ENCODE measurements at places on chromosomes 13 and 19.

DNA sequence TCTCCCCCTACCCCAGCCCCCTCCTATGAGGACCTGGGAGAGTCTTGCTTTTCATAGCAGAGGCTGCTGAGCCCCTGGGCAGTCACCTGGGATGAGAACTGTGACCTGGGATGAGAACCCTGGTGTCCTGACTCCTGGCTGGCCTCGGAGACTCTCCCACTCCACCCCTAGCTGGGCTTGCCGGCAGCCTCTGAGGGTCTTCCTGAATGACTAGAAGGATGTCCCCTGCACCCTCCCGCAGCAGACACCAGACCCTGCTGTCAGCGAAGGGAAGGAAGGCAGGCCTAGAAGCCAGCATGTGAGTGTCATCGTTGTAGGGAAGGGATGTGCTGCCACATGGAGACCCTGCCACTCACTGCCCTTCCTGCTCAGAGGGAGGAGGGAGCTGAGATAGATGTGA, 203.4 kb upstream of the ZNF536 start:
- no peak for DNase-seq

DNA sequence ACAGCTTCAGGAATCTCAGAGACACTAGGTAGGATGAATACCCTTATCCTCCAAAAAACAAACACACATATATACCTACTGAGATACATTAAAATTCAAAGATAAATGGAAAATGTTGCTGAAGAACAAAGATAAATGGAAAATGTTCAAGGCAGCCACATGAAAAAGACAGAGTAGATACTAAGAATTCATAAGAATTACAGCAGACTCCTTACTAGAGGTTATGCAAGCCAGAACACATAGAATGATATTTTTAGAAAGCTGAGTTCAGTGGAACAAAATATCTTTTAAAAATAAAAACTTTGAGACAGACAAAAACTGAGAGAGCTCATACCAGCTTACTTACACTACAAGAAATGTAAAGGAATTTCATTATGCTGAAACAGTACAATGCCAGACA, 35.6 kb downstream of the UCHL3 start:
- no peak for DNase-seq

GRCh38 chr13:23956106-23956505, 58.8 kb upstream of the C1QTNF9B start:
- DNase-seq: peak; percentile 67

GRCh38 chr13:23899555-23899954, 2.3 kb upstream of the C1QTNF9B start:
- DNase-seq: peak; percentile 66

DNA sequence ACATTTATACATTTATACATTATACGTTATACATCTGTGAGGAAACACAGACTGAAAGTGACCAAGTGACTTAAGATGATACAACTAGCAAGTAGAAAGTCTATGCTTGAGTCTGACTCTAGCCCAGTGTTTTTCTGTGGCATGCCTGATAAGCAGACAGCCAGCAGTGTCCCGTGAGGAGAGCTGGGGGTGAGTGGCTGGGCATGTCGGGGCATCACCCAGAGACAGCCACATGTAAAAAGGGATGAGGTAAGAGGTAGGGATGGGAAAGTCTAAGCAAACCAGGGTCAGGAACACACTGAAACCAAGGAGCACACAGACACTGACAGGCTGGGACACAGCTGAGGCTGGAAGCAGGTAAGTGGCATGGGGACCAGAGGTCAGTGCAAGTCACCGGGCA, 333.2 kb downstream of the FOXO1 start:
- DNase-seq: no peak

DNA sequence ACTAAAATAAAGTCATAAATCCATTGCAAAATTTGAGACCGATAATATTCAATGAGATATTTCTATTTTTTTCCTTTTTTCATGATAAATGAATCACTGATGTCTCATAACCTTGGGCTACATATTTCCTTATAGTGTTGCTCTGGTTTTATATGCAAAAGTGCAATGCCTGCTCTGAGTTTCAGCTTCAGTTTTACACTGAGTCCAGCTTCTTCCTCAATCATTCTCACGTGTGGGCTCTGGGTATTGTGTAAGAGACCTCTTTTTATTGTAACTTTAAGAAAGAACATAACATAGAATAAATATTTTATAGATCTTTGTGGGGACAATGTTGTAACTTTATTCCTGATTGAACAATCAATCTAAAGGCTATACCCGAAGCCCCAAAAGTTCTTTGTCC, 280.2 kb upstream of the EDNRB start:
- DNase-seq: no peak

DNA sequence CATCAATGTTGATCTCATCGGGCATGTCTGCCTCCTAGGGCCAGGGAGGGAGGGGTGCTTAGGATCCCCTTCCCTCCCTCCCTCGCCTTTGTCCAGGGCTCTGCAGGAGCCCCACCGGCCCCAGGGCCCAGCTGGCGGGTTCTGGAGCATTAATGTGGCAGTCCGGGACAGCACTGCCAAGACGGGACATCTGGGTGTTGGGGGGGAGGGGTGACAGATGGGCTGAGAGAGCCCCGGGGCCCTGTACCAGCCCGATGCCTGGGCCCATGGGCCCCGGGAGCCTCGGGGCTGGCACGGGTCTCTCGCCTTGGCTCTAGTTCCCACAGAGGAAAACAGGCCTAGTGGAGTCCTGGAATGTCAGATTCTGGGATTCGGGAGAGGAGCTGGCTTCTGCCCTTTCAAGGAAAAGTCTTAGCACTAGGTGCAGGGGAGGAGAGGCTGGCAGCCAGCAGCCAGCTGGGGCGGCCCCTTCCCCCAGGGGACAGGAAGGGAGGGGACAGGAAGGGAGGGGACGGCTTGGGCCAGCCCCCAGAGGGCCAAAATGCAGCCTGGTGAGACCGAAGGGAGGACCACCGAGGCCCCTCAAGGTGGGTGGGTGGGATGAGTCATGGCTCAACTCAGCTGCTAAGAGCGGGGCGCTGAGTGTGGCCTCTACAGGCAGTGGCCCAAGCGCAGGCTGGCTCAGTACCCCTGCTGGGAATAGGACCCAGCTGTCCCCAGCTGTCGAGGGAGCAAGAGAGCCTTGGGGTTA, 3.1 kb downstream of the PPP1R14A start:
- no peak for DNase-seq

DNA sequence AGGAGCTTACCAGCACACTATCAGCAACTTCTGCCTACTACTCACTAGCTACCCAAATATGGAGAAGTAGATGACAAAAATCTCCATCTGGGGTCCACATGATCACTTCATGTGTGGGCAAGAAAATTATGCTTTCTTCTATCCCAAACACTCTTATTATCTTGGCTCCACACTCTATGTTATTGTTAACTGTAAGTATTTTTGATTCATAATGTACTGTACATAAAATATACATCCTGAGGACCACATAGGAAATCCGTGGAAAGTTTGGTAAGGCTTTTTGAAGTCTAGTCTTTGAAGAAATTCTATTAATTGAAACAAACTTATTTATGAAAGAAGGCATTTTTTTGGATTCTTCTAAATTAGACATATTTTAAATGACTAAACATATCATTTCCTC, 378.8 kb downstream of the DACH1 start:
- DNase-seq: no peak

- no peak for DNase-seq
Measured at GRCh38 chr13:27678306-27679040, 56.8 kb downstream of the POLR1D start.

DNA sequence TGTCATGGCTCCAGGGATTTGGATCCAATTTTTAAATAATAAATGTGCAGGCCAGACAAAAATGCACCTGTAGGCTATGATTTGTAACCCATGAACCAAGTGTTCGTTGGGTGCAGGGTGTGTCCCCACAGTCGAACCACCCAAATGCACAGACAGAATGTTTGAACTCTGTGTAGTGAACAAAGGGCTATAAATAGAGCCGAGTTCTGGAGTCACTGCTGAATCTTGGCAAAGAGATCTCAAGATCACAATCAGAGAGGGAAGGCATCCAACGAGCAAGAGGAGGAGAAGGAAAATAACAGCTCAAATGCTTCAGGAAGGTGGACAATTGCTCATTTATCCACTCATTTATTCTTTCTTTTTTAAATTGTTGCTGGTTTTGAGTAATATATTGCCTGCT, 547.9 kb downstream of the FGF9 start:
- DNase-seq: no peak

GRCh38 chr19:47322058-47322457, 9.9 kb upstream of the C5AR2 start:
- DNase-seq: no peak

GRCh38 chr19:47704024-47704423, 9.2 kb upstream of the EHD2 start:
- peak; percentile 85 for DNase-seq

DNA sequence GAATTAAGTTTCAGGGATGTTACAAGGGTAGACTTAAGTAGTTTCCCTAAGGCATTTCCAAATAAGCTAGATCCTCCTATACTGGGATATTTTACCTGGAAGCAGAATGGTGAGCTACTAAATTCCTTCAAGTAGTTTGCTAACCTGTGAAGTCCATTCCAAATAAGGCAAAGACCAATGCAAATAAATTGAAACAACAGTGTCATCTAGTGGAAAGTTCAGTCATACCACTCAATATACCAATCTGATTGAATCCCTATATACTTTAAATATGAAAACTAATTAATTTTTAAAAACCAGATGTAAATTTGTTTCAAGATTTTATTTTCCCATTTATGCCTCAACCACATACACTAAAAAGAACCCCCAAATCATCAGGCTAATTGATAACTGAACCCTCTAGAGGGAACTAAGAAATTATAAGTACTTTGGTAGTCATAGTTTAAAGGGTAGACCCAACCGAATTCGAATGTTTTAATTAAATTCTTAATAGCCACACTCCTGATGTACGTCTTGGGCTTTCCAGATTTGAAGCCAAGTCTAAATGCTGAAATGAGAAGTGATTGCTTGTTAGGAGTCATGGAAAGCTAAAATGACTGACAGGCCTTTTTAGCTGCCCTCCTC, 223.7 kb downstream of the TBC1D4 start:
- DNase-seq: peak; percentile 65

DNA sequence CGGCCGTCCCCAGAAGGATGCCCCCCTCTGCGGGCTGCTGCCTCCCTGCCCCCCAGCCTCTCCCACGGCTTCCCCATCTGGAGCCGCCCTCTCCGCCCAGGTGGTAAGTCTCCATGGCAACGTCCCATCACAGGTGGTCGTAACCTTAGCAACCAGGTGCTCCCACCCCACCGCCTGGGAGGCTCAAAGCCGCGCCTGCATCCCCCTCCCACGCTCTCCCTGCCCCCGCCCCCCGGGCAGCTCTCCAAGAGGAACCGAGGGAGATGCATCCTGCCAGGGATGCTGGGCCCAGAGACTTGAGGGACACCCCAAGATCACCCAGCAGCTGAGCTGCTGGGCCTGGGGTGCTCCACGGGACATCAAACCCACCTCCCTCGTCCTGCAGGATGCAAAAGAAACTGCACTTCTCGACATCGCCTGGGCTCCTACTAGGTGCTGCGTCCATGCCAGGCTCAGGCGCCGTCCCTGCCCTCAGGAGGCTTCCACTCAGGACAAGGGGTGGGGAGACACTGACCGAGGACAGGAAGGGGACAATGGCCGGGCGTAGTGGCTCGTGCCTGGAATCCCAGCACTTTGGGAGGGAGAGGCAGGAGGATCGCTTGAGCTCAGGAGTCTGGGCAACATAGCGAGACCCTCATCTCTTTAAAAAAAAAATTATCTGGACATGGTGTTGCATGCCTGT, 5.0 kb upstream of the LINGO3 start:
- no peak for DNase-seq

DNA sequence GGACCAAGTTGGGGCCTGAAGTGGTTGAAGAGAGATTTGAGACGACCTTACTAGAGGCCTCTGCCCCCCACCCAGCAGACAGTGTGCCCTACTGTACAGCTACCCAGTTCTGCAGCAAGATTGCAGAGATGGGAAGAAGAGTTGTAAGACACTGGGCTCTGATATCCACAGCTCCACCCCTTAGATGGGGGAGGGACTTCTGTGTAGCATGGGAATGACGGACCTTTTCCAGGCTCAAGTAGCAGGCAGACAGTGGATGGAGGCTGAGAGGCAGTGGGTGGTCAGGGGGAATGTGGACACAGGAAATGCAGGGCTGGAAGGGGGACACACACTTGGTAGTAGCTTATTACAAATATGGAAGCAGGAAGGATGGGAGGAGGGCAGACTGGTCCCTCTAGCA, 13.0 kb downstream of the LRFN3 start:
- no peak for DNase-seq

DNA sequence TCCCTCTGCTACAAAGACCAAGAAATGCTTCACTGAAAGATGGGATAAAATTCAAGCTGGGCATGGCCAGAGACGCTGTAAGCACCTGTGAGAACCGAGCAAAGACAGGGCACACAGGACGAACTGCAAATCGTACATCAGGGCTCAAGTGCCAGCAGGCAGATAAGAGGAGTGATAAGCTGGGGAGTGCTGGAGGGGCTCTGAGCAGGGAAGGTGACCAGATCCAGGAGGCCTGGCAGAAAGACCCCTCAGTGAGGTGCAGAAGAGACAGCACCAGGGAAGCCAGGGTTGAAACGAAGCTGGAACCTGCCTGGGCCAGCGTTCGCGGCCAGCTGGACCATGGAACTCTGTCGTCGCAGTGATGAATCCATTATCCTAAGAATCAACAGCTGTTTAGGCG, 10.2 kb downstream of the RAB20 start:
- DNase-seq: no peak

DNA sequence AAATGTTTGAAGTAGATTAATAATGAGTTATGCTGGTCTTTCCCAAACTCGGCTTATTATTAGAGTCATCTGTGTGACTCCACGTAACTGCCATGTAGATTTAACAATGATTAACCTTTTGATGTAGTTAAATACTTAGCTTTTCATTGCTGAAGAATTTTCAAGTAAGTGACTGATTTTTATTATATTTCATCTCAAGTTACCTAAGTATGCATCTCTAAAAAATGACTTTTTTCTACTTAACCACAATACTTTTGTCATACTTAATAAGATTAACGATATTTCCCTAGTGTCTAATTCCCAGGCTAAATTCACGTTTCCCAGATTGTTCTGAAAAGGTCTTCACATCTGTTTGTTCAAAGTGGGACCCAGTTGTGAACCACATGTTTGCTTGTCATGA, 17.8 kb downstream of the BIVM start:
- DNase-seq: no peak

DNA sequence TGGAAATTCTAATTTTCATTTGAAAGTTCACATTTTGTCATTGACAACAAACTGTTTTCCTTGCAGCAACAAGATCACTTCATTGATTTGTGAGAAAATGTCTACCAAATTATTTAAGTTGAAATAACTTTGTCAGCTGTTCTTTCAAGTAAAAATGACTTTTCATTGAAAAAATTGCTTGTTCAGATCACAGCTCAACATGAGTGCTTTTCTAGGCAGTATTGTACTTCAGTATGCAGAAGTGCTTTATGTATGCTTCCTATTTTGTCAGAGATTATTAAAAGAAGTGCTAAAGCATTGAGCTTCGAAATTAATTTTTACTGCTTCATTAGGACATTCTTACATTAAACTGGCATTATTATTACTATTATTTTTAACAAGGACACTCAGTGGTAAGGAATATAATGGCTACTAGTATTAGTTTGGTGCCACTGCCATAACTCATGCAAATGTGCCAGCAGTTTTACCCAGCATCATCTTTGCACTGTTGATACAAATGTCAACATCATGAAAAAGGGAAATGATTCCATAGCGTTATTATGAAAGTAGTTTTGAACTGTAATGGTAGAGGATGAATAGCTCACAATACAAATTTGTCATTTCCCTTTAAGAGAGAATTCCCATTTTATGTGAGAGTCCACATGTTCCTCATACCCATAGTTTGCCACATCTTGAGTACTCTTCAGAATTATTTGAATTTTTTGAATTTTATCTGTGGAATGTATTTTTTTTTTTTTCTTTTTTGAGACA, 2.6 kb downstream of the BRCA2 start:
- DNase-seq: no peak
